ENCODE measurements at places on chromosomes 7 and 10. TPM values are rescaled to one million over a fixed set of nuclear protein-coding genes. Genes with fewer than 3 reads are reported as not detected.

TFR2 gene
- not detected for total RNA-seq

GIMAP1 gene
- under 0.01 TPM for total RNA-seq

SHH gene
- total RNA-seq: under 0.01 TPM

EBLN1 gene
- not detected for total RNA-seq
